ENCODE measurements at places on chromosomes 4 and X.

DNA sequence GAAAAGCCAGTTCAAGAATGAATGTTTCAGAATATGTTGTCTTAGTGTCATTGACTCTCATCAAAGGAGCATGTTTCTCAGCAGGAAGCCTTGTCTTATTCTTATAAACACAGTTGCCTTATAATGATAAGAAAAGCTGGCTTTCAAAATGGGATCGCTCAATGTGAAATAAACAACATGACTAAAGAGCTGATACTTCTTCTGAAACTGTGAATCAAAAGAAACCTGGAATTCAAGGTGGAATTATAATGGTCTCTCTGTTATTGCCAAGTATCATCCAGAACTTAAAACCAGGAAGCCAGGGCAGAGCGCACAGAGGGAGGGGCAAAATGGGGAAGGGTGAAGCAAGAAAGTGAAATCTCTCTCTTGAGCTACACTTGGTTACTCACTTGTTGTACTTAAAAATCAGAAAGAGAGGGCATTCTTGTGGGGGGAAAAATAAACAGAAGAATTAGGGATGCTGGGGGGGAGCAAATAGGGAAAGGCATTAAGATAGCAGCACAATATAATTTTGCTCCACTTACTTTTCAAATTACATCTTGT is 270.0 kb downstream of the MAPK10 start:
- no peak for DNase-seq

DNA sequence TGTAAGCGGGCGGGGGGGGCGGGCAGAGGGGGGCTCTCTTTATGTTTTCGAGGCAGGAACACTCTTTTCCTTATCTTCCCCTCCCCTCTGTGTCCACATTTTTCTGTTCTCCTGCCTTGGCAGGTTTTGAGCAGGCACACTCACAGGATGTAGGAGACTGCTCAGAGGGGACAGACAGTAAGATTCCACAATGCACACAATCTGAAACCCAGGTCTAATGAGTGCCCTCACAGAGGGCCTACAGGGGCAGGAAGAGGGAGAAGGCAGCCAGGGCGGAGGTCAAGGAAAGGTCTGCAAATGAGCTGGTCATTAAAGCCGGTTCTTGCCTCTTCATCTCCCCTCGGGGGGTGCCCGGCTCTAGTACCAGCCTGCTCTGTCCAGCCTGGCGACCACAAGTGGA is 106.1 kb upstream of the ATP6AP2 start:
- no peak for DNase-seq

DNA sequence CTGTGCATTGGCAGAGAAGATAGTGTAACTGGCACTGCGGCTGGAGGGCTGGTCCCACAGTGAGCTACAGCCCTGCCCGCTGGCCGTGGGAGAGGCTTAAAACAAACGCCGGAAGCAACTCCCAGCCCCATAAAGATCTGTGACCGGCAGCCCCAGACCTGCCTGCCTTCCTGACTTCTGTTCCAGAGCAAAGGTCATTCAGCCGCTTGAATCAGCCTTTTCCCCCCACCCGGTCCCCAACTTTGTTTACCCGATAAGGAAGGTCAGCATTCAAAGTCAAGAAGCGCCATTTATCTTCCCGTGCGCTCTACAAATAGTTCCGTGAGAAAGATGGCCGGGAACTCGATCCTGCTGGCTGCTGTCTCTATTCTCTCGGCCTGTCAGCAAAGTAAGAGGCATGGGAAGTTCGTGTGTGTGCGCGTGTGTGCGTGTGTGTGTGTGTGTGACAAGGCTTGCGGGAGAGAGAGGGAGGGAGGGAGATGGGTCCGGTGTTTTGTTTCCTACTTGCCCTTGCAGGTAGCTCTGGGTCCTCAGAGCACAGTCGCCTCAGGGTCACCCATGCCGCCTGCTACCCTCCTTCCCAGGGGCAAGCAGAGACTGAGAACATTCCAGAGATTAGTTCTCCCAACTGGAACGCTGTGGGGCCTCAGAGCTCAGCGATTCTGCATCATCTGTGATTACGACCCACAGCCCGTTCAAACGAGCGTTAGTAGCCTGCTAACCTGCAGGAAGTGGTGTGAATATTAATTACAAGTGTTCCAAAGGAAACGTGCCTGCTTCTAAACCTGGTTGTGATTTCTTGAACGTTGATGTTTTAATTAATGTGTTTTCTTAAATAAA is at the start of gene MGST2:
Gene MGST2, plus strand, starts transcription at position 130 of the 840 bp plus-strand sequence. Its CDS starts 201 bp downstream, at position 331.
- no peak for DNase-seq

DNA sequence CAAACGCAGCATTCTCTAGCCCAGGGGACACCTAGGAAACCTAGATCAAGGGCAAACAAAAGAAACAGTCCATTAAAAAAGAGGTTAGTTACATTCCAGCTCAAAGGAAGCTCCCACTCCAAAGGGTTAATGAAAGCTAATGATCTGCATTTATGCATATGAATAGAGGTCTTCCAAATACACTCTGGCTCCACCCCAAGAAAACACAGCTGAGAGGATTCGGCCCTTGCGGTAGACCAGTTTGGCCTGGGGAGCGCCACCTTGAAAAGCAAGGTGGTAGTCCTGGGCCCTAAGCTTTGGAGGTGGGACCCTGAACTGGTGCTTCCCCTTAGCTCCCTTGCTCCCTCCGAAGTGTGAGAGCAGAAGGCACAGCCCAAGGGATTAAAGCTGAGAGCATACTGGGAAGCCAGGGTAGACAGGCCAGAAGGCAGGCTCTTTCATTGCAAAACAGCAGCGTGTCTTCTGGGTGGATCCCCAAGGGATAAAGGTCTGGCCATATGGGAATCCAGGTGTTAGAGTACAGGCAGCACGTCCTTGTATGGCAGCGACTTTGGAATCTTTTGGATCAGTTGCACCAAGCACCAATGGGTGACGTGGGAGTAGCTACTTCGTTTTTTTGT is 3.7 kb downstream of the GABRQ start:
- no peak for DNase-seq

- no peak for DNase-seq
Measured at GRCh38 chrX:120549483-120550452, 11.0 kb downstream of the CUL4B start.

DNA sequence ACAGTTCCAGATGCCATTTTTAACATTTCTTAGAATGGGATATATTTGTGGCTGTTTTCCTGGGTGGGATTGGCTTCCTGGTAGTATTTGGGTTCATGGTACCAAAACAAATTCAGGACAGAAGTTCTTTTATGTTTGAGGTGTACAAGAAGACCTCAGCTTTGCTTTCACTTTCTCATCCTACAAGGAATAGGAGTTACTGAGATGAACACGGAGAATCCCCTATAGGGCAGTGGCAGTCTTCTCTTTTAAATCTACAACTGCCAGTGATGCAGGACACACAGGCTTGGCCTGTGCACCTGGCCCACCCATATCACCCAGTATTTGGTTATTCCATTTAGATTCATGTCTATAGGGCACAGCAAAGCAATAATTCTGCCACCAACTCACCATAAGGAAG is 35.2 kb downstream of the SLC10A7 start:
- DNase-seq, result no peak

DNA sequence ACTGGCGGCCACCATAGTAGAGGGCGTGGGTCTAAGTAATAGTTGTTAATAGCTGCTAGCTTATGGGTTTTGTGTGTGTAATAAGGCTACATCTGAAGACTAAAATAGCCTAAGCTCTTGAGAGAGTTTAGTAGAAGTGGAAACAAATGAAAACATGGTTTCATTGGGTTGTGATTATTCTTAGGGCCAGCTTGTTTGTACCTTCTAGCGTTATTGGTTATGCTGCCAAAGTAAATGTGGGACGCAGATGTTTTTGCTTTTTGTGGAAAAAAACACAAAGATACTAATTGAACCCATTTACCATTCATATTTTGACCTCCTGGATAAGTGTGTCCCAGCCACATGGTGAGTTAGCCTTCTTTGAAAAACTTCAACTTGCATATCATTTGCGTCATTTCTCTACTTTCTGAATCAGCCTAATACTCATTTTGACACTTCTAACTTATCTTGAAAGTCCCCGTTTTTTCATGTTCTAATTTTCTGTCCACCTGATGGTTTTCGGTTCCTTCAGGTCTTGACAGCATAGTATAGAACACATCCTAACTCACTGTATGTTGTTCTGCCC is 305.3 kb downstream of the FRMPD4 start:
- no peak for DNase-seq

- DNase-seq, result no peak
Measured at GRCh38 chr4:4787421-4787820, 72.0 kb upstream of the MSX1 start.

DNA sequence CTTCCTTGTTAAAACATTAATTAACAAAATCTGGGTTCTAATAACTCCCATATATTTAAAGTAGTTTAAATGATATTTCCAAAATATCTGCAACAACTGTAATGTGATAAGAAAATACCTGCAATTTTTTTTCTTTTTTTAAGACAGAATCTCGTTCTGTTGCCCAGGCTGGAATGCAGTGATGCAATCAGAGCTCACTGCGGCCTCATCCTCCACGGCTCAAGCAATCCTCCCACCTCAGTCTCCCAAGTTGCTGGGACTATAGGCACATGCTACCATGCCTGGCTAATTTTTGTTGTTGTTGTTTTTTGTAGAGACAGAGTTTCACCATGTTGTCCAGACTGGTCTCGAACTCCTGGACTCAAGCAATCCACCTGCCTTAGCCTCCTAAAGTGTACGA is 45.7 kb upstream of the NSUN7 start:
- no peak for DNase-seq

GRCh38 chrX:31245714-31246113 is 173.9 kb upstream of the FTHL17 start:
- no peak for DNase-seq

DNA sequence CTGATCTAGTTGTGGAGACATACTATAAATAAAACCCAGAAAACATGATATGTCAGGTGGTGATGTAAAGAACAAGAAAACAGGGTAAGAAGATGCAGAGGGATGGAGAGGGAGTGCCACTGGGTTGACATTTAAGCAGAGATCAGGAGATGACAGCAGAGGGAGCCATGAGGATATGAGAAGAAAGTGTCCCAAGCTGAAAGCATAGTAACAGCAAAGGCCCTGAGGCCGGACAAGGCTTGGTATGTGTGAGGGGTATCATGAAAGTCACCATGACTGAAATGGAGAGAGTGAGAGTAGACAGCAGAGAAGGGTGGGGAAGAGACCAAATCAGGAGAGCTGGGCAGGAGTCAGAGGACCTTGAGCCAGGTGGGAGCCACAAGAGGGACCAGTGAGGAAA is 3.4 kb downstream of the GPKOW start:
- no peak for DNase-seq

- DNase-seq, result no peak
Measured at GRCh38 chrX:41895826-41896225, 27.5 kb downstream of the CASK start.

DNA sequence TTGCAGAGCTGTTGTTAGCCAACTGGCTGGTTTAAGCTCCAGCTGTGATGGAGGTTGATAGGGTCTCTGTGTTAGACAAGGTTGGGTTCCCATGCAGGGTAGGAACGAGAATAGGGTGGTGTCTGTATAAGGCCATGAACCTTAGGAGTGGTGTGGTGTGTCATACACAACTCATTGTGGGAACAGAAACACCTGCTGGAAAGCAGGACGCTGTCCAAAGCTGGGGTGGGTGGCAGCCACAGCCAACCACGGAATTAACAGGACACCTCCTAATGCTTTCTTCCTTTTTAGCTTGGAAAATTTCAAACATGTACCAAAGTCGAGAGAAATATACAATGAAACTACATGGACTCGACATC is 94.4 kb downstream of the ARHGAP10 start:
- no peak for DNase-seq

DNA sequence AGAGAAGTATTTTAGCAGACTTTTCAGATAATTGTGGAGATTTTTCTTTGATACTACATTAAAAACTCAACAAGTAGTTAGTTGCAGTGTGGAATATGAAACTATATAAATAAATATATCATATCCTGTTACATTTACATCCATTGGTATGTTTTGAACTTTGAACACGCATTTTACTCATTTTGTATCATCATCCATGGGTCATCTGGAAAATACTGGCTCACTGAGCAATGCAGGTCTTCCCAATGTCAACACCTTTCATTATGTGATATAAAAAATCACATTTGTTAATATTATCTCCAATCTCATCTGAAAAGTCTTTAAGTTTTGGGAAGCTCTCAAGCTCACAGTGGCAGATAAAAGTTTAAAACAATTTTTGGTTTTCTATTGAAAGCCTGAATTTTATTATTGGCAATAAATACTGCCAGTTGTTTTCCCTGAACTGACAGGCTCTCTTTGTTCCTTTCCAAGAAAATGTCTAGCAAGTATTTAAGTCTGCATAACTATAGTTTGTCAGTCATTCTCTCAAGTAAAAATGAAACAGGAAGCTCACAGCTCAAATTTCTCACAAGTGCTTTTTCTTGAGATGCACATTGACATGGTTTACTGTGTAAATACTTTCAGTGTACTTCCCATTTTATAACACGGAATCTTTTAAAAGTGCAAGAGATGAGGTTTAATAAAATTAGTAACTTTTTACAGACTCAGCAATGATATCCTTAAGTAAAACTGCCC is 183.5 kb upstream of the GPC4 start:
- DNase-seq, result no peak

GRCh38 chrX:97045470-97045869 is 161.8 kb downstream of the RPA4 start:
- no peak for DNase-seq

DNA sequence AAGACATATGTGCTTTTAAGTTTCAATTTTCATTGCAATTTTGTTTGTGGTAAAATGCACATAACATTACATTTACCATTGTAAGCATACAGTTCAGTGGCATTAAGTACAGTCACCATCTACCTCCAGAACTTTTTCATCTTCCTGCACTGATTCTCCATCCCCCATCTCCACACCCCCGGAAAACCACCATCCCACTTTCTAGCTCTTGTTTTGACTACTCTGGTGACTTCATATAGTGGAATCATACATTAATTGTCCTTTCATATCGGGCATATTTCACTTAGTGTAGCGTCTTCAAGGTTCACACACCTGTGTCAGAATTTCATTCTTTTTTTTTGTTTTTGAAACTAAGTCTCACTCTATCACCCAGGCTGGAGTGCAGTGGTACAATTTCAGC is 143.5 kb downstream of the GPR143 start:
- DNase-seq, result no peak

GRCh38 chr4:174496631-174497432 is 25.5 kb downstream of the HPGD start:
- no peak for DNase-seq

DNA sequence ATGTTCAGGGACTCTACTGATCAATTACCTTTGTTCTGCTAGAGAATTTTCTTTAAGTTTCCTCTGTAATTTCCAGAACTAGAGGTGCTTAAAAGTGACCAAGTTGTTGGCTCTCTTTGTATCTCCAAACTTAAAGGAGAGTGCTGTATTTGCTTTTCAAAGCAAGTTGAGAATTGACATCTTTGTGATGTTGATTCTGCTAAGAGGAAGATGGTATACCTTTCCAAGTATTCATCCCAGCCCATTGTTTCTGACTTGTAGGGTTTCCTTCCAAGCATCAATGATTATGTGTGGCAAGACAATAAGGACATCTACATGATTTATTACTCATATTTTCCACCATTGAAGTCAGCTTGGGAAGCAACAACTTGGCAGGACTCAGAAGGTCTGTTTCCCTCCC is 190.6 kb downstream of the GC start:
- DNase-seq, result no peak

DNA sequence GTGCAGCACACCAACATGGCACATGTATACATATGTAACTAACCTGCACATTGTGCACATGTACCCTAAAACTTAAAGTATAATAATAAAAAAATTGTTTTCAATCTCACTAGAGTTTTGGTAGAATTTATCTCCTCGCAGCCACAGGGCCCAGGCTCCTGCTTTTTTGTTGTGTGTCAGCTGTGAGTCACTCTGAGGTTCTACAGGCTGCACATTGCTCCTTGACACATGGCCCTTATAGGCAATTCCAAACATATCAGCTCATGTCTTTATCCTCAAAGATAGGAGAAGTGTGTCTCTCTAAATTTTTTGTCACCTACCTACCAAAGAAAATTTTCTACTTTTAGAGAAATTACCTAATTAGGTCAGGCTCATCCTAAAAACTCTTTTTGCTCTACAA is 252.1 kb upstream of the ADGRL3 start:
- no peak for DNase-seq

All from stimulated activated CD4-positive, alpha-beta T cell treated with anti-CD3 and anti-CD28 coated beads, Interleukin-1b, Interleukin-23, amount 100 ng/mL, for 1 hour (primary cell).